ENCODE measurements at places on chromosomes 16 and 17.

GRCh38 chr17:3843935-3844516 lies 2.0 kb downstream of the NCBP3 start:
- DNase-seq, result no peak

DNA sequence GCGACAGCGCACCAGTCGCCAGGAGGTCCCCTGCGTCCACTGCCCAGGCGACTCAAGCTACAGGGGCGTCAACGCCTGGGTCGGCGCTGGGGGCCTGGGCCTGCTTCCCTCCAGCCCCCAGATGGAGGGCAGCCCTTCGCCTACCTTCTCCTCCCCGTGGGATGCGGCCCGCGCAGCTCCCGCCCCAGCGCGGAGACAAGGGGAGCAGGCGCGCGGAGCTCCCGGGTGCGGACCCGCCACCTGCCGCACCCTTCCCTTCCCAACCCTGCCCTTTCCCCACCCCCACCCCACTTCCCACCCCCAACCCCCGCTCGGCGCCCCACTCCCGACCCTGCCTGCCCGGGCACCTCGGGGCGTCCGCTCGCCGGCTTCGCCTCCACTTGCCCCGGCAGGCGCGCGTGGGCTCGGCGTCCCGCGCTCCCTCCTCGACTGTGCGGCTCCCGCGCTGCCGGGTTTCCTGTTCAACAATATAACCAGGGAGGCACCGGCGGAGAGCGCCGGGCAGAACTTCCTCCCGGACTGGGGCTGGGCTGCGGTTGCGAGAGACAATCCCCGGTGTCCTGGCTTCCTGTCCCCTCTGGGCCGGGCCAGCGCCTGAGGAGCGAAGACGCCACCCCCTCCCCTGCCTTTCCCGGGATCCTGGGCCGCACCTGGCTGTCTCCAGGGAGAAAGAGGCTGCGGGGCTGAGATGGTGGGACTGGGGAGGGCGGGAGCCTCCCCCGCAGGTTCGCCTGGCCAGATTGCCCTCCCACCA lies at the start of gene ARHGAP27:
ARHGAP27 (minus strand) TSS at position 466 of the 754 bp plus-strand sequence. CDS start 2,591 bp downstream, outside the sequence.
- no peak for DNase-seq

DNA sequence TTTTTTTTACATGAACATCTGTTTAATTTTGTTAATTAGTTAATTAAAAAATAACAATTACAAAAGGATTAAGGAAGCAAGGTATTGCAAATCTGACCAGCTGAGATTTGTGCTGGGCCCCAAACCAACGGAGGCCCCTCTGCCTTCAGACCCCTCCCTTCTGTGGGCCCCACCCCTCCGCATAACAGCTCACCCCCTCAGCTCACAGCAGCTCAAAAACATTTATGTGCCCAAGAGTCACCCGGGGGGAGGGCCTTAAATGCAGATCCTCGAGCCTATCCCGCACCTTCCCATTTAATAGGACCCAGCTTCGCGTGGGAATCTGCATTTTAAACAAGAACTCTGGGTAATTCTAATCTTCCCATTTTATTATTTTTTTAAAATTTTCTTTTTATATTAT lies 75.0 kb downstream of the MGAT5B start:
- DNase-seq, result no peak

DNA sequence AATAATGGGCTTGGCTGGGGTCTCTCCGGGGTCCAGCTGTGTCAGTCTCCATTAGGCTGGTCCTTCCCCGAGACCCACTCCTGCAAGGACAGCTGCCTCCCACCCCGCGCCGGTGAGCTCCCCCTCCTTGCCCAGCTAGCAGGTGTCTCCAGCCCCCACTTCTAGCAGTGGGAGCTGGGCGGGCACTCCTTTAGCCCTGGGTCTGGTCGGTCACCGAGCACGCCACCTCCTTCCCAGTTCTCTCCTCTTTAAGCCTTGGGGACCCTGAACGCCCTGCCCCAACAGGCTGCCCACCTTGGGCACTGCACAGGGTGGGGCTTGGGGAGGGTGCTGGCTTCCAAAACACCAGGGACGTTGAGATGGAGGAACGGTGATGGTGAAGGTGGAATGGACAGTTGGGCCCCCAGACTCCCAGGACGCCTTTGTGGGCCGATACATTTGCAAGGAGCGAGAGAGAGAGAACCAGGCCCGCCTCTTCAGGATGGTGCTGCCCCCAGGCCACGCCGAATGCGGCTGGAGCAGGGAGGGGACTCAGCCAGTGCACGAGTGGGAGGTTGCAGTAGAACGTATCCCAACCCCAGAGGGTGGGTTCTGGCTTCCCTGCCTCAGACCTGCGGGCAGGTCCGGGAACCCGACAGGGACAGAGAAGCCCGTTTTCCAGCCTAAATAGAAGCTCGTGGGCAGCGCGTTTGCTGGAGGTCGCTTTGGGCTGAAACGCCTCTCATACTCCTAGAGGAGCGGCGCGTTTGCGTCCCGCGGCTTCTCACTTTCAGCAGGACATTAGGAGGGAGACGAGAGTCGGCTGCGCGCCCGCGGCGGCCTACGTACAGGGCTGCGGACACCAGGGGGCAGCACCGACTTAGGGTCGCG lies 10.7 kb downstream of the TBX2 start:
- DNase-seq, result no peak

GRCh38 chr16:88541831-88542616 lies 28.2 kb upstream of the ZC3H18 start:
- DNase-seq, result no peak

DNA sequence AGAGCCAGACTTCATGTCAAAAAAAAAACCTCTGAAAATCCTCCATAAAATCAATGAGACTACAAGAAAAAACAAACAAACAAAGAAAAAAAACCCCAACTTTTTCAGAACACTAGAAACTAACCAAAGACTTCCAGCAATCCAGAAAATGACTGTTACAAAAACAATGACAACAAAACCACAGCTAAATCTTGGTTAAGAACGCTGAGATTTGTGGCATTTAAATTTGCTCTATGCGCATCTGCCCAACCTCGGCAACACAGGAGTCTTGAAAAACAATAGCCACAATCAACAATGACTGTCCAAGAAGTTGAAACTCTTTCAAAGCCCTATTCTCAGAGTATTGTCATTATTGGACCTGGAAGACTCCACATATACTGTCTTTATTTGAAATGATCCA lies 402.4 kb downstream of the ZFHX3 start:
- no peak for DNase-seq

DNA sequence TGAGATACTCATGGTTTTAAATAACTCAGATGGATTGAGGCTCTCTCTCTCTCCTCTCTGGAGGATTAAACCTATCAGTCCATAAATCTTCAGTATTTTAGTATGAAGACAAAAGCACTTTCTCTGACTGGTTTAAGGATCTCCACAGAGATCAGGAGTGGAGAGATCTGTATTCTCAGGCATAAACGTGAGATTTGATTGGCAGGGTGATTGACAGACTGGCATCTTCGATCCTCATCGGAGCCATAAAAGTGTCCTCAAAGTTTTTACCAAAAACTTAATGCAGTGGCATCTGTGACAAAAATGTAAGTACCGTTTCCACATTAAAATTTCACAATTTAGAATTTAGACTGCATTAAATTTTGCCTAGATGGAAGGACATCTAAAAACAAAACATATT lies 870.1 kb downstream of the KCNJ2 start:
- no peak for DNase-seq

DNA sequence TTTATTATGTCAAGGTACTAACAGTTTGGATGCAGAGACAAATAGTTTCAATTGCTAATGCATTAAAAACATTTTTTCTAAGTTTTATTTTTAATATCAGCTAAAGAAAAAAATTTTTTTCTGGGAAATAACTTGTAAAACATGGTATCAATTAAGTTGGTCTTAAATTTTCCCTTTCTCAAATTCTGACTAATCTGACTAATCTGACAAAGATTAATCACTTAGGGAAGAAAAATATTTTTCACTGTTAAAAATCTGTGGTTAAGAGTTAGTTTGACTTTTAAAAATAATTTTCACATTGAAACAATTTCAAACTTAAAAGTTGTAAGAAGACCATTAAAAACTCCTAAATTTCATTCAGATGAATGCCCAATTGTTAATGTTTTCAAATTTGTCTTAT lies 74.6 kb downstream of the MYO1D start:
- DNase-seq, result no peak

DNA sequence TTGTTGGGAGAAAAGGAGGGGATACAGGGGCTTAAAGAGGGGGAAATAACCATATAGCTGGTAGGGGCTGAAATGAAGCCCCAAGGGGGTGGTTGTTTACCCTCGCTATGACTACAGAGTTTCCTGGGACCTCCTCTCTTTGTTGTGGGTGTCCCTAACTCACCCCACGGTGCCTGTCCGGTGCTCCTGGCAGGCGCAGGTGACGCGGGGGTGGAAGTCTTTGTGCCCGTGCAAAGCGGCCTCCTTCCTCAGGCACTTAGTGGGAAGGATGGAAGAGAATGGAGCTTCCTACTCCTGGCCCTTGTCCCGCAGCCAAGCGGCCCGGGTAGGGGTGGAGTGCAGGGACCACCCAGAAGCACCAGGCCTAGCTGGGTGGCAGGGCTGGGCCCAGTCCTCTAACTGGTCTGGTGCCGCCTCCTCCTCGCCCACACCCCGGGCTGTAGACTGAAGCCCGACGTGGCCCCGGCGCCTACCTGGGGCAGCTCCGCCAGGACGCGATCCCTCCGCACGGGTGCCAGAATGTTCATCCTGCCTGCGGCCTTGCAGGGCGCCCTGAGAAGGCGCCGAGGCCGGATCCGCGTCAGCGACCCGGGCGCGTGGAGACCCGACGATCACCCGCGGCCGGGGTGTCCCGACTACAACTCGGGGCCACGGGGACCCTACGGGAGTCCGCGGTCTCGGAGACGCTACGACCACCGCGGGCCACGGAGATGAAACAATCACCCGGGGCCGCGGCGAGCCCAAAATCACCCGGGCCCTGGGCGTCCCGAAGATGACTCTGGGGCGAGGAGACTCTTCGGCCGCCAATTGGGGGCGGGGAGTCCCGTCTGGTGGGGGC lies 709 bp downstream of the RAB34 start:
- DNase-seq, result no peak

- DNase-seq, result no peak
Observed at GRCh38 chr16:87000001-87000400, 317.2 kb downstream of the C16orf95 start.

GRCh38 chr17:71260366-71260940 lies 860.4 kb upstream of the SOX9 start:
- DNase-seq, result no peak

GRCh38 chr16:11316331-11317015 lies 28.8 kb upstream of the RMI2 start:
- DNase-seq, result no peak

DNA sequence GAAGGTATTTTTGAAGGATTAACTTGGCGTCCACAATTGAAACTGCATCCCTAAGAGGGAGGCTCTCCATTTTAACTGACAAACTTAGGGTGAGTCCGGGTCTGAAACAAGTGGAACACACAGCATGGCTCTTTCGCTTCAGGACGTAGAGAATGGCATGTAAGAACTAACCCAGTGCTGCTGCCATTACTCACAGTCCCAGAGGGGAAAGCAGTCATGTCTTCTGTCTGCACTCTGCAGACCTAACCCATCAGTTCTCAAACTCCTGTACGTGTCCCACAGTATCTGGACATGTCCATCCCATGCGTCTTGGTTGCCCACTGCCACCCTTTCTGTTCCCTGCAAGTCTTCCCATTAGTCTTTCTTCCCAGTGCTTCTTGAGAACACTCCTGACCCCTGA lies 563 bp downstream of the ST6GALNAC1 start:
- DNase-seq, result no peak

DNA sequence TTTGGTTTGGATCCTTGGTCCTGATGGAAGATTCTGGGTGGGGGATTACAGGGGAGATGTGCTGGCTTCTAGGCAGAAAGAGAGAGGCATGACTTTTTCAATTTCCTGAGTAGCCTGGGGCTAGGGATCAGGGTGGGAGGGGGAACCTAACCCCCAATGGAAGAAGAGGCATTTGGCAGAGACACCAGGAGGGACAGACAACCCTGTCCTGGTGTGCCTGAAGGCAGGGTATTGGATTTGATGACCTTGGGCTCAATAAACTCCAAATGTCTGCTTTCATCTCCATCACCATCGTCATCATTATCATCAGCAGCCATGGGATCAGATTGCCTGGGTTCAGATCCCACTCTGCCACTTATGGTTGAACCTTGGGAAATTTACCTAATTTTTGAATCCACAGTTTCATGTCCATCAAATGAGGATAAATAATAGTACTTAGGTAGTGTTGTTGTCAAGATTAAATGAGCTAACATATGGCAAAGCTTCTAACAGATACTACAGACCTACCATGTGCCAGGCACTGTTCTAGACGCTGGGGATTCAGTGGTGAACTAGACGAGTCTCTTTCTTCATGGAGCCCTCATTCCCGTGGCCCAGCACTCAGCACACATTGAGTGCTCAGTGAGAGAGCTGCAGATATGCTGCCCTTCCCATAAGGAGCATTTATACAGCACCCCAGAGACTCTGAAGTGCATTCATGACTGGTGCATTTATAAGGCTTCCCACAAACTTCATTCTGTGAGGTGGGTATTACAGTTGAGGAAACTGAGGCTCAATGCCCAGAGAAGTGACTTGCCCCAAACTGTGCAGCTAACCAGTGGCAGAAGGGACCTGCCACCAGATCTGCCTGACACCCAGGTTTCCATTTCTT lies 26.8 kb downstream of the IGFBP4 start:
- no peak for DNase-seq

- no peak for DNase-seq
Observed at GRCh38 chr16:19939553-19939952, 54.9 kb upstream of the GPRC5B start.

DNA sequence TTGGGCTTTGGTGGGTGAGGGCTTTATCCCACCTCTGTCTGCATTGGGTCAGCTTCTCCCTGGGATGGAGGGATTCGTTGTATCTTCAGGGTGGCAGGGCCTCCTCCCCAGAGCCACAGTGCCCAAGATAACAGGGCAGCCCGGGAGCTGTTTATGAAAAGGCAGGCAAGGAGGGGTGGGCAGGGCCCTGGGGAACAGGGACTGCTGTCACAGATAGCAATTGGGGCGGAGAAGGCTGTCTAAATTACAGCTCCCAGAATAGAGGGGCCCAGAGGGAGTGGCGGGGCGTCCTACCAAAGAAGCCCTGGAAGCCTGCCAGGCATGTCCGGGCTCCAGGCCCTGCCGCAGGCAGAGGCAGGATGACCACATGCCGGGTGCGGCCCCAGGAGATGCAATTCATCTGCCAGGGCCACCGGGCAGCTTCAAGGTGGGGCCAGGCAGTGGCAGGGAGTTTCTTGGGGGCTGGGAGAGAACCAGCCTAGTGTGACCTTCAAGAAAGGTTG lies 18.8 kb upstream of the PHOSPHO1 start:
- DNase-seq, result no peak

DNA sequence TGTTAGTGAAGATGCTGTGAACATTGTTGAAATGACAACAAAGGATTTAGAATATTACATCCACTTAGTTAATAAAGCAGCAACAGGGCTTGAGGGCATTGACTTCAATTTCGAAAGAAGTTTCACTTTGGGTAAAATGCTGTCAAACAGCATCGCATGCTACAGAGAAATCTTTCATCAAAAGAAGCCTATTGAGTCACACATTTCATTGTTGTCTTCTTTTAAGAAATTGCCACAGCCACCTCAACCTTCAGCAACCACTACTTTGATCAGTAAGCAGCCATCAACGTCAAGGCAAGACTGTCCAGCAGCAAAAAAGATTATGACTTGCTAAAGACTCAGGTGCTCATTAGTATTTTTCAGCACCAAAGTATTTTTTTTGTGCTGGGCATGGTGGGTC lies 13.2 kb upstream of the MAP2K6 start:
- no peak for DNase-seq

GRCh38 chr16:50717494-50717893 lies 24.1 kb downstream of the NOD2 start:
- no peak for DNase-seq

GRCh38 chr17:77606146-77606864 lies 352.2 kb upstream of the TNRC6C start:
- no peak for DNase-seq

GRCh38 chr17:63099425-63099824 lies 133.4 kb downstream of the TANC2 start:
- no peak for DNase-seq
